Pericardium fibroblast (primary cell): ENCODE measurements at places on chromosomes 11 and 22. TPM values are rescaled to one million over a fixed set of nuclear protein-coding genes. Genes with fewer than 3 reads are reported as not detected.

The UPK3A gene
- not detected in 2 replicates for total RNA-seq

The H19 gene
- 18,433 and 25,558 TPM in 2 replicates for total RNA-seq

The MS4A7 gene
- not detected in 2 replicates for total RNA-seq

The SMTNL1 gene
- total RNA-seq, result not detected in 2 replicates

The TCIRG1 gene
- 94.1 and 109 TPM in 2 replicates for total RNA-seq

The TRIM3 gene
- total RNA-seq, result 11.8 and 16.0 TPM in 2 replicates

The LDLRAD3 gene
- total RNA-seq, result 22.5 and 38.0 TPM in 2 replicates

The ASRGL1 gene
- 0.68 and 1.3 TPM in 2 replicates for total RNA-seq

The OR51L1 gene
- total RNA-seq, result not detected in 2 replicates
